ENCODE measurements at places on chromosomes 12 and 14. TPM values are rescaled to one million over a fixed set of nuclear protein-coding genes. Genes with fewer than 3 reads are reported as not detected.

TAS2R8 gene
- total RNA-seq: not detected

PFKM gene
- 109 TPM for total RNA-seq

WIF1 gene
- 0.15 TPM for total RNA-seq

NANOG gene
- total RNA-seq: under 0.01 TPM

GUCY2C gene
- not detected for total RNA-seq

IGF1 gene
- total RNA-seq: 0.83 TPM

PTPRR gene
- total RNA-seq: 0.58 TPM

COX8C gene
- not detected for total RNA-seq

FGF23 gene
- not detected for total RNA-seq

DPF3 gene
- total RNA-seq: 13.9 TPM

SLC38A4 gene
- total RNA-seq: 1.2 TPM

SOAT2 gene
- not detected for total RNA-seq

PLD4 gene
- under 0.01 TPM for total RNA-seq

ASPG gene
- total RNA-seq: not detected
